ENCODE measurements at places on chromosomes 1 and 21.

GRCh38 chr21:28899744-28900143 lies 92.9 kb downstream of the LTN1 start:
- ATAC-seq: no peak

- ATAC-seq: no peak
These were observed 176.5 kb downstream of the HIVEP3 start for GRCh38 chr1:41742219-41742618.

GRCh38 chr1:212623603-212624002 lies 15.0 kb downstream of the ATF3 start:
- no peak for ATAC-seq

- peak; percentile 92 for ATAC-seq
These were observed 148.4 kb downstream of the GPATCH2 start for GRCh38 chr1:217482356-217483102.

GRCh38 chr21:43957128-43957571 lies 55.0 kb upstream of the TRAPPC10 start:
- no peak for ATAC-seq

DNA sequence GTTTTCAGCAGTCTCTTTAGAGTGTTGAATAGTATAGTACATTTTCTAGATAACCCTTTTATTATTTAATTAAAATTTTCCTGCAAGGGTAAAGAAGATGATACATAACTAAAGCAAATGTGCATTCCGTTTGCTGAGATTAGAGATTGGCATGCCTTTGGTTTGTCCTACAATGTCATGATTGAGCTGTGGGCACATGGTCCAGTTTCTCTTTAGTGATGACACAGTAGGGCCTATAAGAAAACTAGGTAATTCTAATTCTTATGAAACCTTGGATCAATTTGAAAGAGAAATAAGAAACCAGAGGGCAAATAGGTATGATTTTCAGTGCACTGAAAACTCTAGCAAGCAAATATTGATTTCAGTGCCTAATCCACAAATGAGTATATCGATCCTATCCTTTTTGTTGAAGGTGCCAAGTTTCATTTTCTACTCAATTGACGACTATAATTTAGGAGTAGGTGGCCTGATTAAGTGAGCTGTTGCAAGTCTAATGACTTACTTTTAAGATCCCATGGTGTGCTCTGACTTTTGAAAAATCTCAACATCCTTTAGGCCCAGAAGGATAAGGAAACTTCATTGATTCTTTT lies 128.0 kb upstream of the KCNK1 start:
- no peak for ATAC-seq

DNA sequence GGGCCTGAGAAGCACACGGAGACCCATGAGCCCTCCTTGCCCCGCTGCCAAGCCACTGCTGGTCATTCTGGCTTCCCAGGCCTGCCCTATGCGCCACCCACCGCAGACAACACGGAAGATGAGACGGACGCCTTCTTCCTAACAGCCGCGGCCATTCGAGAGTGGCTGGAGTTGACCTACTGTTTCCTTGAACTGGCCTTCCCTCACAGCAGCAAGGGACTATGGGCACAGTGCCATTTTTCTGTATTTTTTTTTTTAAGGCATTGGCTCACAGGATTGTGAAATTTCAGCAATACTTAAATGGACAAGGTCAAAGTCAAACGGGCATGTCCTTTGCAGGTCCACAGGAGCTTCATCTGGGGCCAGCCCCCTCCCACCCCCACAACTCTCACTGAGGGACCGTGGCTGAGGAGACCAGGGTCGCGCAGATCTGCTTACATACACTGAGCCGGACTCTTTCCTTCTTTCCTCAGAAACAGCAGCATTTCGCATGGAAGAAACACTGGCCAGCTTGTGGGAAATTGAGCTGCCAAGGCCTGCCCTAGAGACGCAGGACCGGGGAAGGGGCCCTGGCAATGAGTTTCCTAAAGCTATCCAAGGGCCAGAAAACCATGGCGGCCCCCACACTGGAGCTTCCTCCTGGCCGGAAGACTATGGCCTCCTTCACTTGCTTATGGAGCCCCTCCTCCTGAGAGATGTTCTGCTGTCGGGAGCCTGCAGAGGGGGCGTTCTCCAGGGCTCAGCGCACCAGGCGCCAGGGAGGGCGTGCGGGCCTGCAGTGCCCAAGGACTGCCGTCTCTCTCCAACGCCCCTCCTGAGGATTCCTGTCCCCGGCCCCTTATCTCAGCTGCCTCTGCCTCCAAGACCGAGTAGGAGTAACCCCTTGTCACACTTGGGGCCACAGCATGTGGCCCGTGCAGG lies 98.9 kb downstream of the PGBD5 start:
- ATAC-seq: no peak

- no peak for ATAC-seq
These were observed 89.0 kb upstream of the MACF1 start for GRCh38 chr1:39115271-39116110.

GRCh38 chr1:2528966-2529783 lies 888 bp downstream of the HES5 start:
- ATAC-seq: no peak

DNA sequence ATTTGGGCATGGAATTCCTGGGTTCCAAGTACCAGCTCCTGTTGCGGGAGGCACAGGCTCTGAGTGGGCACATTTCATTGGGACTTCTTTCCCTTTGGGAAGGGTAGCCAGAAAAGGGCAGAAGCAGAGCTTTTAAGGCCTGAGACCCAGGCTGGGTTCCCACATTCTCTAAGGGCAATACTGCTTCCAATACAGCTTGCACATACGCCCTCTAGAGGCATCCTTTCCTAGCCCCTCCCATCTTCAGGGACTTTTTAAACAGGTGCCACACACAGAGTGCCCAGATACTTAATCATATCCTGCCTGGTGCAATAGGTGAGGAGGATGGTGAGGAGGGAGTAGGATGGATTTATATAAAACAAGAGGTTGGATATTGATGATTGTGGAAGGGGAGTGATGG lies 5.7 kb downstream of the GPR88 start:
- ATAC-seq: no peak

DNA sequence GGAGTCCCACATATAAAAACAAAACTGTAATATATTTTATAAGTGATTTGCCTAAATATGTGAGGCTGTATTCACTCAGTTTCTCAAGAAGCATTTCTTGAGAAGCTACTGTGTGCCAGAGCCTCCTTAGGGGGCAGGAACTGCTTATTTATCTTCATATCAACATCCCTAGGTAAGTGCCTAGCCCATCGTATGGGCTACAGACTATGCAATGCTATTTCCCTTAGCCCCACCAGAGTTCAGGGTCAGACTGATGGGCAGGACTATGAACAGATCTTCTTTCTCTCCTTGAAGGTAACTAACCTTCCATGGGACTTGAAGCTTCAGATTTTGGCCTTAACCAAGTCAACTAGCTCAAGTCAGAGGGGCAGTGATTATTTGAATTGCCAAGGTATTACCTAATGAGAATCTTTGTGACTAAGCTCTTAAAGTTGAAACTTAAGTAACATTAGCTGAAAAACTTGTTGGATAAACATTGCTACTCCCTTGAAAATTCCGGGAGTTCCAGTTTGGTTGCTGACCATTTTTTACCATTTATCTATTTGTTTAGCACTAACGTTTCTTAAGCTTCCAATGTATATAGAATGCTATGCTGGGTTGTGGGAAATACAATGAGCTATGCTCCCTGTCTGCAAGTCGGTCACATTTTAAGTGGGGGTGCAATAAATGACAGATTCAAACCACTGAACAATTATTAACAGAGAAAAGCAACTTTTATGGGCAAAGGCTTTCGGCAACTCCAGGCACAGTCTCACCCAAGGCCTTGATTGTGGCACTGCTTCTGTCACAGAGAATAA lies 85.2 kb downstream of the GPR88 start:
- no peak for ATAC-seq

- ATAC-seq: no peak
These were observed 307.9 kb downstream of the SMYD3 start for GRCh38 chr1:246199086-246199645.

GRCh38 chr1:221241157-221241556 lies 361.9 kb downstream of the HLX start:
- ATAC-seq: no peak
